ENCODE measurements at places on chromosomes 4 and X.

DNA sequence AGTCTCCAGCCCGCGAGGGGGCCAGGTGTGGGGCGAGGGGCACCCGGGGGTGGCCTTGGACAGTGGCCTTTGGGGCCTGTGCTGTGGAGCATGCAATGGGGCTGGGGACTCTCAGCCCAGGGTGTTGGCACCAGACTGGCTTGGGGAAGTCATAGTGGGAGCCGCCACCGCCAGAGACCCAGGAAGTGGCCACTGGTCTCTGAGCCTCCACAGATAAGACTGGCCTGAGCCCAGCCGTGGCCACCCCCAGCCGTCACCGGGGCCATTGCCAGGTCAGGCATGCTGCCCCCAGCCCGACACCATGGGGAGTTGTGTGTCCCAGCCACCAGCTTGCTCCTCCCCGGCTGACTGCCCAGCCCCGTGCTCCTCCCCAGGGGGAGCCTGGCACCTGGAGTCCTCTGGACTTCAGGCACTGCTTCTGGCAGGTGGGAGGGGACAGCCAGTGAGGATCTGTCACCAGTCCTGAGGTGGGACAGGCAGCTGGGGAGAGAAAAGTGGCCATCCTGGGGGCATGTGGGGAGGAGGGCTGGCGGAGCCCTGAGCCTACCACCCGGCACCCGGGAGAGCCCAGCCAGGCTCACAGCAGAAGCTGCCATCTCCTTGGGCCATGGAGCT is 32.5 kb downstream of the TACC3 start:
- no peak for DNase-seq

DNA sequence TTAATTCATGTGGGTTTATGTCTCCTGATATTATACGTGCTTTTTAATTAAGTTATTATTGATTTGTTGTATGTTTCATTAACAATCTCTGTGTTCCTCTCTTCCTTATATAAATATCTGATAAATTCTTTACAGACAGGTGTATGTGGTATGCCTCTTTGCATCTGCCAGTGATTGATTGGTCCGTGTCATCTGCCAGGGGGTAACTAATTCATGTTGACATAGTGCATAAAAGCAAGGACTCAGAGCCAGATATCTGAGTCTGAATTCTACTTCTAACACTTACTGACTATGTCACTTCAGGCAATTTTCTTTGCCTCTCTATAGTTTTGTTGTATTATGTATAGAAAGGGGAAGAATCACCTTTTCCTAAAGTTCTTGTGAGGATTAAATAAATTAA is 5.2 kb upstream of the AMBN start:
- no peak for DNase-seq

- DNase-seq, result no peak
These were observed 11.4 kb upstream of the KLHL5 start for GRCh38 chr4:39050590-39050989.

GRCh38 chr4:16462656-16463055 is 236.4 kb upstream of the TAPT1 start:
- DNase-seq, result no peak
